ENCODE measurements at places on chromosomes 12 and 14.

DNA sequence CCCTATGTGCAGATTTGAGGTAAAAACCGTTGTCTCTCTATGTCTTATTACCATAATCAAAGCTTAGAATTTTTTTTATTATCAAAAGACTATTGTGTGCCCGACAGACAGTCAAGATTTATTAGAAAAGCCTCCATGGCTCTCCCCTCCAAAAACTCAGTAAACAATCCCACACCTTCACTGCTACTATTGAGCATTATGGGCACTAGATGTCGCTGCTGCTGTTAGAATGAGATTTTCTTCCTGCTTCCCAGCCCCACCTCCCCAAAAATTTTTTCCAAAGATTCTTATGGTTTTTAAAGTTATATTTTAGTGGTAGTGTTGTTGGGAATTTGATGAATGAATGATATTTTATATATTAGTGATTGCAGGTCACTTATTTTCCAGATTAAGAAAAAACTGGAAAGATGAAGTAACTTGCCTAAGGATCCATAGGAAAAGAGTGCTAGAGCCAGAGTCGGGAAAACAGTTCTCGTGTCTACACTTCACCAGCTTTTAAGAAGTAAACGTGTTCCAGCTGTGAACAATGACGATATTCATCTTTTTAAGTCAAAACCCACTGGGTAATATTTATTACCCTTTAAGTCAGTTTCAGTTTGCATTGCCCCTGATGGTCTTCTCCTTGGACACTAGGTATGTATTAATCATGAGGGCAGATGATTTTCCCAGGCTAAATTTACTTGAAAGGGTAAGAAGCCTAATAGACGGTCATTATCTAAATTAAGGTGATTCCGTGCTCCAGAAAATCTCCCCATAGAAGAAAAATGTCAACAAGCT is 12.2 kb upstream of the FOXG1 start:
- no peak for DNase-seq

GRCh38 chr12:130051900-130052299 is 110.4 kb upstream of the FZD10 start:
- DNase-seq = no peak

DNA sequence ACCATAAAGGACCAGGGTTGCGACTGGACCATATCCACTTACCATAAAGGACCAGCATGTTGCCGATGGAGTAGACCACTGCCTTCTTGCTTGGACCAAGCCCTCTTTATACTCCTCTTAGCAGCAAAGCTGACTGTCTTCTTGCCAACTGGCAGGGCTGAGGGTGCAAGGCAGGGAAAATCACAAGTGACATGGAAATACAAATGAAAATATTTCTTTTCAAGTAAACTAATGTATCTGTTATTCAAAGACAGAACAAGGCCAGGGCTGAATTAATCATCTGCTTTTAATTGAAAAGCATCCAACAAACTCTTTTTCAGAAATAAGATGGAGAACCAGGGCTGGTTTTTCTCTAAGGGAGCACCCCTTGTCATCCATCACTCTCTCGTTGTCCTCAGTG is at the start of gene CELA1:
CELA1 (minus strand) TSS at position 99 of the 400 bp plus-strand sequence; CDS start at position 58, 41 bp downstream.
- no peak for DNase-seq

- no peak for DNase-seq
These were observed 38.7 kb downstream of the ADGRD1 start for GRCh38 chr12:130992448-130992847.

- DNase-seq = no peak
These were observed 85.7 kb upstream of the GPR68 start for GRCh38 chr14:91330096-91330696.

- DNase-seq = no peak
These were observed 1205.3 kb downstream of the GALC start for GRCh38 chr14:86787717-86788116.

DNA sequence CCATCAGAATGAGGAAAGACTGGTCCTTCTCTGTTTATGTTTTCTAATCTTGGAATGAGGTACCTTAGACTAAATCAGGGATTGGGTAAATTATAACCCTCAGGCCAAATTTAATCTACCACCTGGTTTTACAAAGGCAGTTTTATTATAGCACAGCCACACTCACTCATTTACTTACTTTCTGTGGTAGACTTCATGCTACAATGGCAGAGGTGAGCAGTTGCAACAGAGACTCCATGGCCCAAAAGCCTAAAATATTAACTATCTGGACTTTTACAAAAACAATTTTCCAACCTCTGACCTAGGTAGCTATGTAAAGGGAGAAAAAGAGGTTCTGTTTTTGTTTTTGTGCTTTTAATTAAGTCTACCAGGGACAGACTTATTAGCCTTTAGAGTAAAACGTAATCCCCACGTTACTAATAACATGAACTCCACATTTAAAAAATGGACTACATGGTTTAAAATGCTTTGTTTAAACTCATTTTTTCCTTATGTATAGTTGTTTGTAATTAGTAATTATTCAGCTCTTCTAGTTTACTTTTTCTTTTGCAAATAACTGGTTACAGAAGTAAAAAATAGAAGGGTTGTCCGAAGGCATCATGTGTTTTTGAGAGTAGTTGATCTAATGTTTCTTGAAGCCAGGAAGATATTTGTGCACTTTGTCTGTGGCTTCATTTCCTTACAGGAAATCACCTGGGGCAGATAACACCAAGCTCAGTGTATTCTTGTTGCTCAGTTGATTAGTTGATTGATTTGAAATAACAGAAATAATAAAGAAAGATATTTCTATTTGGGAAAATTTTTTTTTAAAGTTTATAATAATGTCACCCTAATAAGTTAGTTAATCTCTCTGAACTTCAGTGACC is 57.6 kb upstream of the ATP2B1 start:
- no peak for DNase-seq

GRCh38 chr14:75626863-75627262 is 33.8 kb downstream of the ERG28 start:
- DNase-seq = no peak

DNA sequence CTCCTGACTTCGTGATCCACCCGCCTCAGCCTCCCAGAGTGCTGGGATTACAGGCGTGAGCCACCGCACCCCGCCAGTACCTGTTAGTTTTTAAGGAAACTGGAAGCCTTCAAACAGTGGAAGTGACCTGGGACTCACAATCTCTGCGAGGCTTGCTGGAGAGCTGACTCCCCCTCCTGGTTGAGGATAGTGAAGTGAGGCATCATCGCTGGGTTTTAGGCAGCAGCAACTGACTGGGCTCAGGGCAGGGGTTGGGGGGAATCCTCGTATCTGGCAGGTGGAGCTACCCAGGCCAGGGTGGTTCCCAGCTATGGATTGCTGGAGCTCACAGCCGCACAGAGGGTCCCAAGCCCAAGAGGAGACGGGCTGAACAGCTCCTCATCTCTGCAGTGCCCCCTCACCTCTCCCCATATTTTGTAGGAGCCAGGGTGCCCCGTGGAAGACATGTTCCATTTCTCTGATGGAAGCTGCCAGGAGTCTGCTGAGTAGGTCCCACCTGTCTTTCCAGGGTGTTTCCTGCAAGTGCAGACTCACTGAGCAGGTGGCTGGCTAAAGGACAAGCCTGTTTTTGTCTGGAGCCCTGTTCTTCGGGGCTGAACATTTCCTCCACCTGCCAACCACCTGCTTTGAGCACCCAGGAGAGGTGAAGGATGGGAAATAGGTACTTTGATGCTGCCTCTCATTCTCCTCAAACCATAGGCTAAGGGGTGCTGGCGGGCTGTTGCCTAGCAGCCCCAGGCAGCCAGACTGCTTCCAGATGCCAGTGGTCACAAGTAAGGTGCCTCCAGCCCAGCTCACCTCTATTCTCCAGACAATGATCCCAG is 3.1 kb downstream of the AVIL start:
- DNase-seq = no peak

All from AG09319 (cell line).